ENCODE measurements at places on chromosomes 5 and 9.
A peak's percentile ranks its signal among the peaks of the same experiment; 100 is the strongest.

- no peaks in the 10 kb centered on the region for H3K4me1 ChIP-seq
- H3K27me3 ChIP-seq = peaks cover 34% of the 10 kb centered on the region
- H3K27ac ChIP-seq = no peak overlapping the region
- no peaks in the 10 kb centered on the region for H3K36me3 ChIP-seq
- H3K4me3 ChIP-seq = no peak overlapping the region
- no peak for DNase-seq
Measured at GRCh38 chr9:13432904-13433303, 153.4 kb upstream of the MPDZ start.

DNA sequence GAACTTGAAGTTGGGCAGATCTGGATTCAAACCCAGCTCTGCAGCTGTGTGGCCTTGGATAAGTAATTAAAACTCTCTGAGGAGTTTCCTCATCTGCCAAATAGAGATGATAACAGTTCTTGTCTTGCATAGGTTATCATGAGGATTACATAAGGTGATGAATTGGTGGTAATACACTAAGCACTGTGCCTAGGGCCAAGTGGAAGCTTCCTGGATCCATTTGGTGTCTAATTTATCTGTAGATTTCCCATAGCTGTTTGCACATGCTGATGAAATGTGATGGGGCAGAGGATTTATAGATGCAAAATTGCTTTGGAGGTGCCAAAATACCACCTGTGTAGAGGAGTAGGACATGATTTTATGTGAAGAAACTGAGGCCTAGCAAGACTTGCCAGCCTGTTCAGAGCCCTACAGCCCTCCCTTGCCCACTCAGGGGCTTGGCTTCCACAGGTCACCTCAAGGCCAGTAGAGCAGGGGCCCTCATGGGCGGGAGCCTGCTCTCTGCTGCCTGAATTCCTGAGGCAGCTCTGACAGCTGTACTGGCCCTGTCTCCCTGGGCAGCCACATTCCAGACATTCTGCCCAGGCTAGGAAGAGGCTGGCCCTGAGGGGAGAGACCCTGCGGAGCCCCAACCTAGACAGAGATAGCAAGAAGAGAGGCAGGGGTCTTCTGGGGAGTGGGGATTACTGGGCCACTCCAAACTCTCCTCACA is 5.9 kb upstream of the FAT2 start:
- no peaks in the 10 kb centered on the region for H3K4me1 ChIP-seq
- DNase-seq = no peak
- no peaks in the 10 kb centered on the region for H3K36me3 ChIP-seq
- no peak overlapping the region for H3K27ac ChIP-seq
- H3K27me3 ChIP-seq = no peaks in the 10 kb centered on the region

DNA sequence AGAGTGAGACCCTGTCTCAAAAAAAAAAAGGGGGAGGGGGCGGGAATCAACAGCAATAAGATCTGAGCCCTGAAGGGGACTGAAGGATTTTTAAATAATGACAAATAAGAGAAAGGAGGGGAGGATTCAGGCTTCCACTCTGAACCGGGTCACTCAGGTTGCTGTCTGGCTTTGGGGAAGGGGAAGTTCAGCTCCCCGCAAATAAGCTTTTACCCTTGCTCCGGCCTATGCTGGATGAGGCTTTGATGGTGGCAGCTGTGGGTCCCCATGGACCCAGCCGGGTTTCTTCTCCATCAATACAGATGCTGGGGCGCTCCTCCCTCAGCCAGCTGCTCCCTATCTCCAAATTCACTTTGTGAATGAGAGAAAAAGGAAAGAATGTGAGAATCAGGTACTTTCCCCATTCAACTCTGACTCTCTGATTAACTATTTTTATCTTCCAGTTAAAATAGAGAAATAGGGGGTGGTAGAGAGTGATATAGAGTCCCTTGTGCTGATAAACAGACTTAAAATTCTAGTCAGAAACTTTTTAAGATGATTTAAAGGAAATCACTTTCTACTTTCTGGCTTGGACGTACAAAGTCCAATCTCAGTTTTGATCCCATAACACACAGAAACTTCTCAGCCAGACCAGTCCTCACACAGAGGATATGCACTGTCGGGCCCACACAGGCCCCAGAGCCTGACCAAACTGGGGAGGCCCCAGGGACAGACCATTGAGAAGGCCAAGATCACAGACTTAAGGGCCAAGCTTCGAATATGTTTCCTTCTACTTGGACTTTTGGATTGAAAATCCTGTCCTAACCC is 39.6 kb downstream of the C5orf15 start:
- H3K27me3 ChIP-seq = peaks cover 4% of the 10 kb centered on the region
- peaks cover 6% of the 10 kb centered on the region for H3K4me1 ChIP-seq
- H3K36me3 ChIP-seq = no peaks in the 10 kb centered on the region
- H3K4me3 ChIP-seq = no peak overlapping the region

DNA sequence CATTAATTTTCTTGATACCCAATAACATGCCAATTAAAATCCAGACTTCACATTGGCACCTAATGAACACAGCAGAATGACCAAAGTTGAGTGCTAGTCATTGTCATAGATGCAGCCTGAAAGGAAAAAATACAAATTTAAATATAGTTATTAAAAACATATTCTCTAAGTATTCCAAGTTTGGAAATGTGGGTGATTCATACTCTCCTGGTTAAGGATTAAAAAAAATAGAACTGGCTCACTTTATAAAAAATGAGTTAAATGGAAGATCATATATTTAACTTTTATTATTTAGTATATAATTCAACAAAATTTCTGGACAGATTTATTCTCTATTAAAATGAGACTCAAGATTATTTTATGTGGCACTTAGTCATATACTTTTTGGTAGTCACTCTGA is 33.2 kb upstream of the RICTOR start:
- peak; percentile 42 for DNase-seq
- H3K27ac ChIP-seq = no peak overlapping the region
- no peaks in the 10 kb centered on the region for H3K36me3 ChIP-seq

DNA sequence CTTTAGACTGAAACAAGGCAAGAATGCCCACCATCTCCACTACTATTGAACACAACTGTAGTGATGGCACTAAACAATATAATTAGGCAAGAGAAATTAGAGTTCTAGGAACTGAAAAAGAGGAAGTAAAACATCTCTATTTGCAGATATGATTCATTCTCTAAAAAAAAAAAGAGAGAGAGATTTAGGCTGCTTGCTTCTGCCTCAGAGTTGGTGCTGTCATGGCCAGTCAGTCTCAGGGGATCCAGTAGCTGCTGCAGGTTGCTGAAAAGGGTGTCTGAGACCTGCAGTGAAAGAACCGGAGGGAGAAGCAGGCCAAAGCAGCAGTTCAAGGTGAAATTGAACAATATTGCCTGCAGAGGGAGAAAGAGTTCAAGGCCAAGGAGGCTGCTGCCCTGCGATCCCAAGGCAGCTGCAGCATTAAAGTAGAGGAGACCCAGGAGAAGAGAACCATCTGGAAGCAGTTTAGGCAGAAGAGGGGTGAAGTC is 72.5 kb downstream of the AP3B1 start:
- peaks cover 38% of the 10 kb centered on the region for H3K36me3 ChIP-seq
- peak; percentile 15 for DNase-seq
- H3K27ac ChIP-seq = no peak overlapping the region
- H3K27me3 ChIP-seq = no peaks in the 10 kb centered on the region
- H3K4me3 ChIP-seq = no peak overlapping the region
- no peaks in the 10 kb centered on the region for H3K4me1 ChIP-seq

- H3K27ac ChIP-seq = no peak overlapping the region
- H3K4me3 ChIP-seq = no peak overlapping the region
- no peaks in the 10 kb centered on the region for H3K4me1 ChIP-seq
- peaks cover 29% of the 10 kb centered on the region for H3K27me3 ChIP-seq
- DNase-seq = no peak
Measured at GRCh38 chr9:133188006-133188842, 20.8 kb downstream of the OBP2B start.

GRCh38 chr5:28012538-28012937 is 974.2 kb upstream of the CDH9 start:
- no peak overlapping the region for H3K27ac ChIP-seq
- H3K27me3 ChIP-seq = no peaks in the 10 kb centered on the region
- no peaks in the 10 kb centered on the region for H3K4me1 ChIP-seq
- DNase-seq = peak; percentile 0
- H3K36me3 ChIP-seq = no peaks in the 10 kb centered on the region

GRCh38 chr9:87464992-87465378 is 32.7 kb upstream of the DAPK1 start:
- H3K4me3 ChIP-seq = no peak overlapping the region
- H3K4me1 ChIP-seq = peaks cover 3% of the 10 kb centered on the region
- no peaks in the 10 kb centered on the region for H3K27me3 ChIP-seq
- H3K27ac ChIP-seq = no peak overlapping the region

DNA sequence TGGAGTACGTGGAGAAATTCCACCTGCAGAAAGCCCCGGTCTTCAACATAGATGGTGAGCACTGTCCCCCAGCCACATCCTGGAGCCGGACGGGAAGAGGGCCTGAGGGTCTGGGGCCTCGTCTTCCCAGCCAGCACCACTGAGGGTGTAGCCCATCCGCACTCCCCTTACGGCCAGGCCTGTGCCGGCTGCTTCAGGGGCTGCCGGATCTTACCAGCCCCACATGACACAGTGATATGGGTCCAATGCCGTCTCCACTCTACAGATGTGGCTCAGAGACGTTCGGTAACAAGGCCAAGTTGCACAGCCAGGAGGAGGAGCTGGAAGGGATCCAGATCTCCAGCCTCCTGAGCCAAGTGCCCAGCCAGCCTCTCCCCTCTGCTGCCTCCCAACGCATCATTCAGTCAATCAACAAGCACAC is 21.3 kb downstream of the GLT6D1 start:
- H3K27me3 ChIP-seq = peaks cover 10% of the 10 kb centered on the region
- no peaks in the 10 kb centered on the region for H3K36me3 ChIP-seq
- H3K27ac ChIP-seq = no peak overlapping the region
- no peak for DNase-seq
